Thymus (tissue), 14 donors: ENCODE measurements at places on chromosomes 7 and 10.

GRCh38 chr10:42876476-42876875 lies 93.9 kb downstream of the BMS1 start:
- DNase-seq, result no peak

DNA sequence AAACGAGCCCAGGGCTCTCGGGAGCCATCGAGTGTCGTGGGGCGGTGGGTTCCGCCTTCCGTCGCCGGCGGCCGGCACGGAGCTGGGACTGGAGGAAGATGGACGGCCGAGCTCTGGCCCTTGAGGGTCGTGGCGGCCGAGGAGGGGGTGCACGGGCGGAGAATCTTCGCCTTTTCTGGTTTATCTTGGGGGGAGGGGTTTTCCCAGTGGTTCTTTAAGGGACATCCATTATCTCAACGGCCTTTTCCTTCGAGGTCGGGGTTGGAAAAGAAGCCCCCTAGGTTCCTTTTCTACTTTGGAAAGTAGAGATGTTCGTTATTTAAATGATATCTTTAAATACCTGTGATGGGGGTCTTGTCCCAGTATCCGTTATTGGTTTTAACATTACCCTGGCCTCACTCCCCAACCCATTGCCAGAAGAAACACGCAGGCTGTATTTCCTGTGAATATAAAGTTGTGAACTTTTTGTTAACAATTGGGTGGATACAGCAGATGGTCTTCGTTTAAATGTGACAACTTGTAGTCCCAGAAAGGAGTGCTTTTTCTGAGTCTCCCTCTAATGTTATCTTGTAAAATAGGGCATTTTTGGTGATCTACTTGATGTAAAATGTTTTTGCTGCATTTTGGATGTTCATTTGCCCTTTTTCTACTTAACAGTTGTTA lies 765 bp downstream of the CCAR1 start:
- DNase-seq, result peak; percentile 1

GRCh38 chr7:109641445-109641844 lies 1071.8 kb downstream of the DNAJB9 start:
- no peak for DNase-seq

DNA sequence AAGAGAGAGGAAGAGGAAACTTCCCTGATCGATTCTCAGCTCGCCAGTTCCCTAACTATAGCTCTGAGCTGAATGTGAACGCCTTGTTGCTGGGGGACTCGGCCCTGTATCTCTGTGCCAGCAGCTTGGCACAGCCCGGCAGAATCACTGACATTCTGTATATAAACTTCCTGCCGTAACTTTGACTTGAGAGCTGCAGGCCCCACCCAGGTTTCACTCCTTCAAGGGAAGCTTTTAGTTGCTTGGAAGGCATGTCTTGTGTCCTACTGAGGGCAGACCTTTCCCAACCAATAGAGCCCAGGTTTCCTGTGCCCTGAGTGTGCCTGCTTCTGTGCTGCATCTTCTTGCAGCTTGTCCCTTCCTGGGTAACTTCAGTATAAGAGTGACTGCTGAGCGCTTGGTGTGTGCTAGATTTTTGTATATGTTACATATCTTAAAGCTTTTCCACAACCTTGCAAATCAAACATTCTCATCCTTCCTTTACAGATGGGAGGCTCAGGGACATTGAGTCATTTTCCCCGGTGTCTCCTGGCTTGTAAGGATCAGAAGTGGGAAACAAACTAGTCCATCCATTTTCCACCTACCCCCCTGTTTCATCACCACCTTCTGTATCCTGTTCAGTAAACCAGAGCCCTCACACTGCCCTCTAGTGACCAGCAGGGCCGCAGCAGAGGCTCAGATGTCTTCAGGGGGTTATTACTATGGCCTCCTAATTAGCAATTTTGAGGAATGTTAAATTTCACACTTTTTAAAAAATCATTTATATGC lies 225.2 kb upstream of the PRSS58 start:
- peak; percentile 76 for DNase-seq

DNA sequence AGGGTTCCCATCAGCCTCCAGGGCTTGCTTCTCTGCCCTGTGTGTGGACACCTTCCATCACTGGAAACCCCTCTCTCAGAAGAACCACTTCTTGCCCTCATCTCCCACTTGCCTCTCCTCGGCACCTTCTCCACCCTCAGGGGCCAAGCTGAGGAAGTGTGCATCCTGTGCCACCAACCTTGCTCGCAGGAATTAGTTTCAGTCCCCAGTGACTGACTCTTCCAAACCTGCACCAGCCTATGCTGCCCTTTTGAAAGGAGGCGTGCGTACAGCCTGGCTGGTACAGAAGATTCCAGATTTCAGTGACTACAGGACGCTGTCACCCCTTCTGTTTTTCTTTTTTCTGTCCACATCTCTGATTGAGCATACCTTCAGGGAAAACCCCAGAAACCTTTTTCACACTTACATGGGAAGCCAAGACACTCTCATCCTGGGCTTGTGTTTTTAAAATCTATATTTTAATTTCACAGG lies 67.1 kb downstream of the IKZF1 start:
- DNase-seq, result no peak

GRCh38 chr7:149616898-149617297 lies 119.3 kb upstream of the ZNF746 start:
- DNase-seq, result no peak

GRCh38 chr7:15709978-15710377 lies 23.5 kb upstream of the MEOX2 start:
- no peak for DNase-seq

GRCh38 chr10:58951746-58952145 lies 224.7 kb upstream of the PHYHIPL start:
- DNase-seq, result no peak

DNA sequence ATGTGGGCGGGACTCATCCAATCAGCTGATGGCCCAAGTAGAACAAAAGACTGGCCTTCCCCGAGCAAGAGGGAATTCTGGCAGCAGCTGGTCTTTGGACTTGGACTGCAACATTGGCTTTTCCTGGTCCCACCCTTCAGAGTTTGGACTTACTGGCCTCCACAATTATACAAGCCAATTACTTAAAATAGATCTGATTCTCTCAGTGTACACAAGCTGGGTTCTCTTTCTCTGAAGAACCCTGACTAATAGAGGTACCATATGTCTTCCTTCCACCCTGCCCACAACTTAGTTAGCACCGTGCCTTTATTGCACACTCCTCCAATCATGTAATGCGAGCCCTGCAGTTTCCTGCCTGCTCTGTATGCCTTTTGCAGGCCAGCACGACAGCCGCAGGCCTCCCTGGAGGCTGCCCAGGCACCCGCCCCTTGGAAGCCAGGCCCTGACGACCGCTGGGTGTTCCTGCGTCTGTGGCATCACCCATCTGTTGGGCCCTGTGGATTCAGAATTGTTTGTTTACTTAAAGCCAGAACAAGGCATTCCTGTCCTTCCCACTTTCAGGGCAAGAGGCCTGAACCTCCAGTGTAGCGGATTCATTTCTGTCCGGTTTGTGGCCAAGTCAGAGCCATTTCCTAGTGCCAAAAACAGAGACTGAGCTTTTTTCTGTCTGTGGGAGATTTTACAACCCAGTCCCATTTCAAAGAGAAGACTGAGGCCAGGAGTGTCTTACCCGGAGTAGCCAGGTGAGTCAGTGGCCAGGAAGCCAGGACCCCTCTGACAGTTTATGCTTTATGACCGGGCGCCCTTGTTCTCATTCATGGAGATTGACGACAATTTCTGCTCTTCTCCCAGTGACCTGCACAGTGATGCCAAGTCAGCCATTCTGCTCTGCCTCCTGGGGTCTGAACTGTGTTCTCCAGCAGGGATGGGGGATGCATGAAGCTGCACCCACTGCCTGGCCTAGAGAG lies 968 bp upstream of the INMT start:
- no peak for DNase-seq

- DNase-seq, result no peak
Observed at GRCh38 chr7:18221377-18222293, 194.0 kb upstream of the PRPS1L1 start.

DNA sequence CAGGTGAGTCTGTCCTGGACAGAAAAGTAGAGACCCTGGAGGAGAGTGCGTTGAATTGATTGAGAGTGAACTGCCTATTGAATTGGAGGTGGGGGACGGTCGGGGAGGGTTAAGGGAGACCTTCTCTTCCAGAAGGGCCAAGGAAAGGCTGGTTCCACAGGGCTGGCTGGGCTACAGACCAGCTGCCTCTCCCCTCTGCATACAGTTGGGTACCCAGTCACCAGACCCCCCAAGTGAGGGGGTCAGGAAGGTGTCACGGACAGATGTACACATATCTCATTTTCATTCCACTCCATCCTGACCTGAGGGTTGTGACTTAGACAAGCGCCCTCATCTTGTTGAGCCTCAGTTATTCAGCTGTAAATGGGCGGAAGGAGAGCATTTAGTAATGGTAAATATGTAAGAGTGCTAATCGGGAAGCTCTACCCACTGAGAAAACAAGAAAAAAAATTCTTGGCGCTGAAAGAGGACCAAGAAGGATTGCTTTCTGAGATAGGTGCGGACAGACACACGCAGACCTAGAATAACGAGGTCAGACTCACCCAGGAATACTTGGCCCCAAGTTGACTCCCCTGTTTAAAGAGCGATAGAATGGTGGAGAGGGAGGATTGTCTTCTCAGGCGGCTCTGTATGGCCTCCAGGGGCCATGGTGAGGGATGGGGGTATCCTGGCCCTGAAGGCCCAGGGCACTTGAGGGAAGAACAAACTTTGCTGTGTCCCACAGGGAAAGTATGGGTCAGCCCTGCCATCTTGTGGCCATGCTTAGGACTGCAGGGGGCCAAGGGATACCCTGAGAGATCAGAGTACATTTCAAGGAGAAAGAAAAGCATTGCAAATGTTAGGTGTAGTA lies 7.2 kb upstream of the MBL2 start:
- peak; percentile 92 for DNase-seq

DNA sequence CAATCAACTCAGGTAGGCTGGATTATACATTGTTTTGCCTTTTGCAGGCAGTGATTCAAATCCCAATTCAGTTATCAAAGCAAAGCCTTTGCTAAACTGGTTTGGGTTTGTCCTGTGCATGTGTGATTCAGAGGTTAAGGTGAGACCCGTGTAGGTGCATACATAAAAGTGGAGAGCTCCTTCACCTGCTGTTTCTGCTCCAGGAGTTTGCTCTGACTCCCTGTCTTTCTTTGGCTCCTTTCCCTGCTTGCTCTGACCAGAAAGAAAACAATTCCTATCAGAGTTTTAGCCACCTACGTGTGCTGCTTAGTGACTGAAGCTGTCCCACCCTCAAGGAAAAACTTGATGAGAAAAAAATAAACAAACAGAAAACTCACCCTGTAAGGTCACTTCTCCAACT lies 101.1 kb downstream of the TPST1 start:
- no peak for DNase-seq

GRCh38 chr7:136064081-136064480 lies 86.9 kb upstream of the MTPN start:
- no peak for DNase-seq

DNA sequence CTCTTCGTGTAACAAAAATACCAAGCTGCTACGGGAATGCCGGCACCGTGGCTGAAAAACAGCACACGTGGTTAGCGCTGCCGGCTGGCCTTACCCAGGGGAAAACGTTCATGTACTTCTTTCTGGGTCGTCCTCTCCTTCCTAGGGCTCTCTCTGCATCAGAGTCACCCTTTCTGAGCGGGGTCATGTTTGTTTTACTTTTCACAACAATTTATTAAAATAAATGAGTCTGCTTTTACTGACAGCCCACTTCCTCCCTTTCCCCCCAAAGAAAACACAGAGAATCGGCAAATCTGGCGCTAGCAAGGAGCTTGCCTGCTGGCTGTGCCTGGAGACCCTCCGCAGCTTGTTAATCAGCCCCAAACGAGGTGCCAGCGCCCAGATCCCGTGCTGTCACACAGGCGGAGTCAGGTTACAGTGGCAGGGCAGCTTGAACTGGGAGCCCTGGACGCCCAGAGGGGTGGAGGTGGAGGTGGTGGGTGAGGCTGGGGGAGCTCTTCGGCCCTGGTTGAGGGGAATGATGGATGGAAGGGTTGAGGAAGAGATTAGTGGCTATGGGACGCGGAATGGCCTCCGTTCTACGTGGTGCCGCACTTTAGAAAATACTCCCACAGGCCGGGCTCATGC lies 162.2 kb upstream of the TNS3 start:
- no peak for DNase-seq

DNA sequence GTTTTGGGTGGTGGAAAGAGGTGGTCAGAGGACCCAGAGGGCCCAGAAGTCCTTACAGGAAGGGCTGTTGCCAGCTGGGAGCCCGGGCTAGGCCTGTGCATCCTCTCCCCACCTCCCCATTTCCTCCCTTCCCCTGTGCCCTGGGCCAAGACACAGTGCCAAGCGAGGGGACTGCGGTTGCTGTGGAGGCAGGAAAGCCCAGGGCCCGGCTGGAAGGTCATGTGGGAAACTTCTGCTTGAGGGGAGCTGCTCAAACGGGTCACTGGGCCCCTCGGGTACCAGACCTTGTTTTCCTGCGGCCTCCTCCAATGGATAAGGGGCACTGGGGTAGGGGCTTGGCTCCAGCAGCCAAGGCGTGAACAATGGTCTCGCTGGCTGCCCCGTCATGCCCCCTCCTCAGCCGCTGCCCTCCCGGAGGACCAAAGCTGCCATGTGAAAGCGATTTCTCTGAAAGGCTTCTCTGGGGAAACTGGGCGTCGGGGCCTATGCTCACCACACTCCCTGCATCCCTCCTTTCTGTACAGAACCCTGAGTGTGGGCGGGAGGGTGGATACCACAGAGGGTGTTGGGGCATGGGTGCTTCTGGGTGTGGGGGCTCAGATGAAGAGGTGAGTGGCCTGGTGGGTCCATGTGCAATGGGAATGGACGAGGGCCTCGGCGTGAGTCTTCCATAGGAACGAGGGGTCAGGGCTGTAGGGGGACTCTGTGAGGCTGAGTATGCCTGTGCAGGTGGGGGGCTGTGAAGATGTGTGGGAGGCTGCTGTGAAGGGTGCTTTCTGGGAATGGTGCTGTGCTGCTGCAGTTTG lies 135.3 kb downstream of the PTPN20 start:
- DNase-seq, result no peak

DNA sequence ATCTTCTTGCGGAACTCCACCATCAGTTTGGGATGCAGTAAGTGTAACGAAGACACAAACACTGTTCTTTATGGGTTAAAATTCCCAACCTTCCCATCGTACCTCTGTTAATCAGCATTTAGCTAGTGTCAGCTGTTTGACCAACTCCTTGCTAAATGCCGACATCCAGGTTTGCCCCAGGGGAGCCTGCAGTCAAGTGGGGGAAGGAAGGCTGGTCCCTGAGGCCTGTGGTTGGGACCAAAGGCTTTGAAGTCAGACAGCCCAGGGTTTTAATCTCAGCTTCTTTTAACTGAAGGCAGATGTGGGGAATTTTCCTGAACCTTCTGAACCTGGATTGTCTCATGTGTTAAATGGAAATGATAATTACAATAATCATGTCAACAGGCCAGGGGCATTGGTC lies 443.7 kb downstream of the GLRX3 start:
- DNase-seq, result no peak
